ENCODE measurements at places on chromosomes 3 and 15.

DNA sequence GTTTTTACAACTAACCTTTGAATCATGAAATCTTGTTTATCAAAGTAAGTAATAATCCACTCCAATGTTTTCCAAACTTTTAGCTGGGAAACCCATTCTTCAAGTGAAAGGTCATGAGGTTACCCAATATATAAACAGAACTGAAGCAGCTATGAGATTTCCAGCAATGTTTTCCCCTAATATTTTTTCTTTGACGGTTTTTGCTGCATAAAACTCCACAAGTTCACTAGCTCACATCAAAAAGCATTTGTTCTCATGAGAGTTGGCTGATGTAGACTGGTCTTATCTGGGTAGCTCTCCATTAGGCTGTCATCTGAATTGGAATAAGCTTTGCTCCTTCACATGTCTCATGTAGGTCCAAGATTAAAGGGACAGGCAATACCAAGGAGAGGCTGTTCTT is 241.2 kb upstream of the LRRC3B start:
- DNase-seq, result no peak

- DNase-seq, result no peak
These were observed 128.2 kb upstream of the PLXNA1 start for GRCh38 chr3:126854666-126855065.

DNA sequence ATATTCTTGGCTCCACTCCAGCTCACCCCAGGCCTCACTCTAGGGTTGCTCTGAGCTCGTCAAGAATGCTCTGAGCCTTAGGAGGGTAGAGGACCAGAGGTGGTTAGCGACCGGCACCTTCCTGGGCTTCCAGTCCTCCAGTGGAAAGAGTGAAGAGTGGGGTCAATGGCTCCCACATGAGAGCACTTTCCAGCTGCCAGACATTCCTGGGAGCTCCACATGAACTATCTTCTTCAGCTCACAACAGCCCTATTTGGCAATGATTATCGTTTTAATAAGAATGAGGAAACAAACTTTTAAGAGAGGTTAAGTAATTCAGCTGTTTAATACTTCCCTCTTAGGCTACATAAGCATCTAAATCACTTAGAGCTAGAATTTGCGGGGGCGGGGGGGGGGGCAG is 139.3 kb downstream of the STT3B start:
- DNase-seq, result no peak

DNA sequence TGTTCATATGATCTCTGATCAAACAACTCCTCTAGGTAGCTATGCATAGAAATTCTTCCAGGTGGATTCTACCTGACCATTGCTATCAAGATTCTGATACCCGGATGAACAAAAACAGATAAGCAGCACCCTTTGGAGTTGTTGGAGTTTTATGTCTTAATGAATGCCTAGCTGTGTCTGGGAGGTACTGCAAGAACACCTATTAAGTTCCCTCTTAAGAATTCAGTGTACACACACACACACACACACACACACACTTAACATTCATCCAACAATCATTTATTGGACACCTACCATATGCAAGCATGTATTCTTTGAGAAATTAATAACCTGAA is 58.1 kb upstream of the FNDC3B start:
- DNase-seq, result no peak

- DNase-seq, result no peak
These were observed 481.4 kb upstream of the LMCD1 start for GRCh38 chr3:8020047-8020841.

DNA sequence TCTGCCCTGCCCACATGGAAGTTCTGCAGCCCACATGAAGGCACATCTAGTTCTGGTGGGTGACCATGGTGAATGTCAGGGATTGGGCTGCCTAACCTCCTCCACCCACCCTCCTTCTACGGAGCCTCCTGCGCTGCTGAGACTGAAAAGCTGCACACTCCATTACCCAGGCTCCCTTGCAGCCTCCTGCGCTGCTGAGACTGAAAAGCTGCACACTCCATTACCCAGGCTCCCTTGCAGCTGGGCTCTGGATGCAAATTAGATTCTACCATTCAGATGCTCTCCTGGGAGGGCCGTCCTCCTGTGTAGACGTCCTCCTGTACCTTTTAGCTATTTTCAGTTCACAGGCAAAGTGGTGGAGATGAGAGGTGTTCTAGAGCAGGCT is 32.1 kb downstream of the POMGNT2 start:
- no peak for DNase-seq

GRCh38 chr3:150135287-150135721 is 164.6 kb upstream of the PFN2 start:
- DNase-seq, result no peak

DNA sequence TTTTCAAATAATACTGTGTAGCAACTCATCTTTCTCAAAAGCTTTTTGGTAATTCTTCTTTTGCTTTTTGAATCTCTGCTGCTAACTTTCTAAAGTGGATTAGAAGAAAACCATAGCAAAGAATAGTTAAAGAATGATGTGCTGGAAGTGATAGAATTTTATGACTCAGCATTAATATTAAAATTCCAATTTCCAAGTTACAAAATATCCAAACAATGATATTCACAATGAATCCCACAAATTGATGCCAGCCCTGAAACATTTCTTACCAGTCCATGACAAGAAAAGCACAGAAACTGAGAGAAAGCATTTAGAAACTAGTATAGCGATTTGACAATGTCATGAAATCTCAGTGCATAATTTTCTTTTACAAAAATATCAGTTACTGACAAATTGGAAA is 482.2 kb downstream of the RBMS3 start:
- no peak for DNase-seq

- peak; percentile 19 for DNase-seq
These were observed 9.7 kb upstream of the GATA2 start for GRCh38 chr3:128502712-128503111.

DNA sequence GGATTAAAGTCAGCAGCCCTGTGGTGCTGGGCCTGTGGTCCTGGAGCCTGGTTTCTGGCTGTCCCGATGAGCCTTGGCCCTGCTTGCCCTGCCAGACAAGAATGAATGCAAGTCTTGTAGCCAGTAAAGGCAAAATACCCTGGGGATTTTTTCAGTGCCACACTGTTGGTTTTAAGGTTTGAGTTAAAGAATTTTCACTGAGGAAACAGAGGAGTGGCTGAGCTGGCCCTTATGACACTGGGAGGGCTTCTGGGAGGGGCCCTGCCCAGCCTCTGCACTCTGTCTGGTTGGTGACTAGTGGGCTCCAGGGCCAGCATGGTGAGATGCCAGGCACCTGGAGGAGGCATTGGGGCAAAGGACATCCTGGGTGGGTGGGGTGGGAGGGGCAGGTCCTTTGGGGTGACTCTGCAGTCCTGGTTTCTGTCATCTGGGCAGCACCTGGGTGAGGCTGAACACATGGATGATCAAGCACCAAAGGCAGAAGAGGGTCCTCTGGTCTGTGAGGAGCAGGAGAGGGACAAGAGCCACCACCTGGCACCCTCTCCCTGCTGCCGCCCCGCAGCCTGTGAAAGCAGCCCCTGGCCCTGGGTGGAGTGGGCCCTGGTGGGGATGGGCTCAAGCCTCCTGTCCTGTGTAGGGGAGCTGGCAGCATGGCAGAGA is 12.5 kb upstream of the PLA2G4E start:
- peak; percentile 26 for DNase-seq

GRCh38 chr3:158520433-158520832 is 50.6 kb upstream of the MLF1 start:
- DNase-seq, result no peak

DNA sequence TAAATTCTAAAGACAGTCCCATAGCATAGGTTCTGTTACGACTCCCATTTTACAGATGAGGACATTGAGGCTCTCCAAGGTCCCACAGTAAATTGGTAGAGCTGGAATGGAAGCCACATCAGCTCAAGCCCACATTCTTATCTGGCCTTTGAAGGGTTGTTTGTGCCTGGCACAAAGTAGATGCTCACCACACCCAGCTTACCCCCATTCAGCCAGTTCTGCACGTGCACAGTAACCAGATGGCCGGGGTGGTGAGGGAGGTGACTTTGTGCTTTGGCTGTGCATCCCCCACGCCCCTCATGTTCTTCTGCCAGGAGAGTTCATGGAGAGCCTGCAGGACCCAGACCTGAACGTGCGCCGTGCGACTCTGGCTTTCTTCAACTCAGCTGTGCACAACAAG is 16.2 kb downstream of the RPL32 start:
- DNase-seq, result no peak

DNA sequence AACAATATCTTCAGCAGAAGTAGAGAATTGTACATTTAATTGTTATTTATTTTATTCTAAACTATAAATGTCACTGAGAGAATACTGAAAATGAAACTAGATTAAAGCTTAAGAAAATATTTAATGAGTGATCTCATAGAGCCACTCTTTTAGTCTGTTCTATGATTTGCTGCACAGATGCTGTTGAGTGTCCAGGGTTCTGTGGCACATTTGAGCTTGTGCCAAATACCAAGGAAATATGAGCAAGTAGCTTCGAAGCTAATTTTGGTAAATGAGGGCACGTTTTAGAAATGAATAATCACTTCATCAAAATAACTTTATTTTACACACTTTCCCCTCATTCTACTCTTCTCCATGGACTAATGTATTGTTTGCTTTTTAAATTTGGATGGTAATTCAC is 53.6 kb upstream of the THRB start:
- DNase-seq, result no peak

- no peak for DNase-seq
These were observed 275.4 kb upstream of the CTDSPL start for GRCh38 chr3:37586280-37586679.

DNA sequence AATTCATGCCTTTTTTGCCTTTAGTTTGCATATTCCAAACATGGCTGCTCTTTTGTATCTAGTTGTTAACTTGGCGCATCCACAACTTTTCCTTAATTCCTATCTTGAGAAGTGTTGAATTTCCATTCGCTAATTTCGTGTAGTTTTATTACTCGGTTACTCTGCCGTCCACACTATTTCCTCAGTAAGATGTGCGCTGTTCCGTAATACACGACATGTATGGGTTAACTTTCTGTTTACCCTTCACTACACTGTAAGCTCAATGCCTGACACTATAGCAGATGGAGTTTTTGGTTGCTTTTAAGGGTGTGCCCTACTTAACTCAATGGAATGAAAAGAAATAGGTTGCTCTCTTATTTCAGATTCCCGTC is 724 bp downstream of the RPSA start:
- DNase-seq, result peak; percentile 7

GRCh38 chr15:52104532-52105004 is 8.0 kb downstream of the BCL2L10 start:
- DNase-seq, result no peak

- DNase-seq, result no peak
These were observed 69.0 kb upstream of the LPP start for GRCh38 chr3:188084752-188085583.

GRCh38 chr3:32641356-32641755 is 43.6 kb upstream of the CNOT10 start:
- DNase-seq, result no peak

GRCh38 chr3:115713284-115713683 is 90.0 kb downstream of the GAP43 start:
- no peak for DNase-seq

- DNase-seq, result no peak
These were observed 12.2 kb upstream of the MEX3B start for GRCh38 chr15:82058026-82058425.

DNA sequence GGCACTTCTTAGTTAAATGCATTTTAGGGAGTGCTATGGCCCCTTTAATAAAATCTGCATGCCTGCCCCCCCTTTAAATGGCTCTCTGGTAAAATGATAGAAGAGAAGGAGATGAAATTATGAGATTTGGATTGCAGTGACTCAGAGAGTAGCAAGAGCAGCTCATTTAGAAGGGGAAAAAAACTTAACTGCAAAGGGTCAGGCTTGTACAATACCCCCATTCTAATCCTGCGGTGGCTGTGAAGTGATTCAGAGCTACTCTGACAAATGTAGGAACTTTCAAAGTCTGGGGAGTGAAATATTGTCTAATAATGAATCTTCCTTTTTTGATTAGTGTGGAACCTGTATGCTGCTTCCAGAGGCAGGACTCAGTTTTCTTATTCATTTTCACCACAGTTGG is 44.1 kb upstream of the TBC1D23 start:
- DNase-seq, result no peak

DNA sequence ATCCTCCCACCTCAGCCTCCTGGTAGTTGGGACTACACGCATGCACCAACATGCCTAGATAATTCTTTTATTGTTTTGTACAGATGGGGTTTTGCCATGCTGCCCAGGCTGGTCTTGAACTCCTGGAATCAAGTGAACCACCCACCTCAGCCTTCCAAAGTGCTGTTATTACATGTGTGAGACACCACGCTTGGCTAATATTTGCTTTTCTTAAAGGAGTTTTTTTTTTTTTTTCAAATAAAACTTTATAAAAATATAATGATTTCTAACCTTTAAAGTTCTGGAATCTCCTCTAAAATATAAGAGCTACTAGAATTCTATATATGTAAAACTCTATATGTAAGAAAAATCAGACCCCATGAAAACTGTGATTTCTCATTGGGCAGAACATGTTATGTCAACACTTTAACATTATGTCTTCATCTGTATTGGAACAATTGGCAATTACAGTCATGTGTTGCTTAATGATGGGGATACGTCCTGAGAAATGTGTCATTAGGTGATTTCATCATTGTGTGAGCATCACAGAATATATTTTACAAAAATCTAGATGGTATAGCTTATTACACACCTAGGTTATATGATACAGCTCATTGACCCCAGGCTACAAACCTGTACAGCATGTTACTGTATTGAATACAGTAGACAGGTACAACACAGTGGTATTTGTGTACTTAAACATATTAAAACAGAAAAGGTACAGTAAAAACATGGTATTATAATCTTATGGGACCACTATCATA is 377.0 kb downstream of the PLCL2 start:
- no peak for DNase-seq

DNA sequence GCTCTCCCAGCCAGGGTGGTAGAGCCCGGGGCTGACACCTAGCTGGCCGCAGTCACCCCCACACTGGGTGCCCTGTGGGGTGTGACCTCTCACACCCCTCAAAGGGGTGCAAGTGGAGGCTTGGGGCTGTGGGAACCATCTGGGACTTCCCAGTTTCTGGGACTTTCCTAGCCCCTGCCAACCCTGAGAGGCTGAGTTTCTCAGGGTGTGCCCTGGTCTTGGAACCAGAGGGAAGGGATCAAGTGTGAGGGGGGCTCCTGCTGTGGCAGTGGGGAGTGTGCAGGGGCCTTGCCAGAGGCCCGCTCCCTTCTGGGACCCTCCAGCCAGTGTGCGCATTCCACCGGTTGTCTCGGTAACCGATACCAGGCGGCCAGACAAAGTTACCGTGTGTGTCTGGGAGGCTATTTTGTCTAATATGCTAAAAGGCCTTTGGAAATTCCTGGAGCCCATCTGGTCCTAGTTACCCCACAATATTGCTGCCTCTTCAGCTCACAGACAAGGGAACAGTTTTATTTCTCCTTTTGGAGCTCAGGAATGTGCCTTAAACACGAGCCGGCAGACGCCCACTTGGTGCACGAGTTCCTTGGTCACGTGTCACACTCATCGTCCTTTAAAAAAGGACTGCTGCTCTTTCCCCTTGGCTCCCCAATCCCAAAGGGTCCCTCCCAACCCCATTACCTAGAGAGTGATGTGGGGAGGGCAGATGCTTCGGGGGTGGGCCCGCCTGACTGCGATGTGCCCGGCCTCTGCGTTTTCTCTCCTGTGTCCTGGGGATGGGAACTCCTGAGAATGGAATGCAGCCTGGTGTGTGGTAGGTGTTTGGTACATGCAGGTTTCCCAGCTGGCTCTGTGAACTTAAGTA is 33.2 kb downstream of the HDAC11 start:
- no peak for DNase-seq

- no peak for DNase-seq
These were observed 48.7 kb downstream of the NMNAT3 start for GRCh38 chr3:139629033-139629432.

GRCh38 chr3:75232216-75232615 is 431.9 kb upstream of the FRG2C start:
- DNase-seq, result no peak
